ENCODE measurements at places on chromosomes 13 and 19. TPM values are rescaled to one million over a fixed set of nuclear protein-coding genes. Genes with fewer than 3 reads are reported as not detected.

RETN gene
- not detected for total RNA-seq

FCER2 gene
- total RNA-seq, result 0.65 TPM

TBXA2R gene
- total RNA-seq, result 0.84 TPM

UPK1A gene
- 0.44 TPM for total RNA-seq

All from omental fat pad (tissue), 4 donors.